ENCODE measurements at places on chromosomes 2 and 18. TPM values are rescaled to one million over a fixed set of nuclear protein-coding genes. Genes with fewer than 3 reads are reported as not detected.

The RPL31 gene
- total RNA-seq = 946 TPM

The GLI2 gene
- total RNA-seq = 3.2 TPM

The CRYGC gene
- not detected for total RNA-seq

The ACMSD gene
- not detected for total RNA-seq

The SIGLEC15 gene
- 3.1 TPM for total RNA-seq

The BMP10 gene
- total RNA-seq = not detected

The KCNIP3 gene
- total RNA-seq = 2.9 TPM

The ANKRD30BL gene
- not detected for total RNA-seq

The CCDC178 gene
- 0.29 TPM for total RNA-seq

The DPP4 gene
- total RNA-seq = 163 TPM

The CRYGD gene
- not detected for total RNA-seq
